ENCODE measurements at places on chromosomes 6 and 20. TPM values are rescaled to one million over a fixed set of nuclear protein-coding genes. Genes with fewer than 3 reads are reported as not detected.
A peak's percentile ranks its signal among the peaks of the same experiment; 100 is the strongest.

- H3K27me3 ChIP-seq = no peaks in the 10 kb centered on the region
- H3K36me3 ChIP-seq = no peaks in the 10 kb centered on the region
- no peak overlapping the region for H3K4me3 ChIP-seq
- DNase-seq = peak; percentile 92
Observed at GRCh38 chr6:34531580-34532201, 24.4 kb downstream of the SPDEF start.

GRCh38 chr6:119030759-119031158, 47.7 kb downstream of the FAM184A start:
- no peak overlapping the region for H3K27ac ChIP-seq
- H3K4me3 ChIP-seq = no peak overlapping the region
- H3K4me1 ChIP-seq = peaks cover 41% of the 10 kb centered on the region
- H3K27me3 ChIP-seq = no peaks in the 10 kb centered on the region
- peaks cover 27% of the 10 kb centered on the region for H3K36me3 ChIP-seq

- H3K4me3 ChIP-seq = no peak overlapping the region
- peaks cover 5% of the 10 kb centered on the region for H3K36me3 ChIP-seq
- H3K27me3 ChIP-seq = no peaks in the 10 kb centered on the region
- peaks cover 23% of the 10 kb centered on the region for H3K4me1 ChIP-seq
- no peak overlapping the region for H3K27ac ChIP-seq
Observed at GRCh38 chr6:159973951-159974350, 5.1 kb downstream of the IGF2R start.

DNA sequence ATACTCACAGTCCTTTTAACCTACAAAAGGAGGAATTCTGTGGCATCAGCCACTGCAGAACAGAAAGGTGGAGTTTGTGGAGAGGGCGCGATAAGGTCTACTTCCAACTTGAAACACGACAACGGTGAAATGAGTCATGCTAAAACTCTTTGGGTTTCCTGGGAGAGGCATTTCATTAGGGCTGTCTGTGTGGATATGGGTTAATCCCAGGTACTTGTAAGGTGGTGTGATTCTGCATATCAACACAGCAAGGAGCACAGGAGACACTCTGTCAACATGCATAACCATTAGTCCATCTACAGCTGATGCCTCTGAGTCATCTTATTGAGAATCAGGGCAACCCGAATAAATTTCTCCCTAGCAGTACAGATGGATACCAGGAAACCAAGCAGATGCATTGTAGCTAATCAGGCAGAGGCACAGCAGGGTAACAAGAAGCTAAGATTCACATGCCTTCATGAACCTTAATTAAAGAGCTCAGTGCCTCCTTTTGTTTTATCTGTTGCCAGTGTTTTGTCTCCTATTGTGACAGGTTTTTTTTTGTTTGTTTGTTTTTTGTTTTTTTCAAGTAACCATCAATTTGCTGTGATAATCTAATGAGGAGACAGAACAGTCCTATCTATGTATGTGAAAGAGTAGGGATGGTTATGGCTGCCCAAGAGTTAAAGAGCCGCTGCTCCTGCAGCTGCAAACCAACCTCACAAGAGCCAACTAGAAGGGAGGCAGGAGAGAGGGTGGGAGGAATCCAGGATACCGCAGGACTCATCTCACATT, 315.8 kb upstream of the SOX4 start:
- no peak overlapping the region for H3K4me3 ChIP-seq
- DNase-seq = peak; percentile 78

- H3K36me3 ChIP-seq = no peaks in the 10 kb centered on the region
- H3K4me3 ChIP-seq = no peak overlapping the region
- no peaks in the 10 kb centered on the region for H3K27me3 ChIP-seq
Observed at GRCh38 chr6:16168858-16169257, 40.0 kb downstream of the MYLIP start.

- no peaks in the 10 kb centered on the region for H3K27me3 ChIP-seq
- no peak overlapping the region for H3K4me3 ChIP-seq
- H3K27ac ChIP-seq = no peak overlapping the region
- H3K36me3 ChIP-seq = no peaks in the 10 kb centered on the region
- no peak for DNase-seq
Observed at GRCh38 chr6:32290886-32291450, 67.1 kb upstream of the NOTCH4 start.

DNA sequence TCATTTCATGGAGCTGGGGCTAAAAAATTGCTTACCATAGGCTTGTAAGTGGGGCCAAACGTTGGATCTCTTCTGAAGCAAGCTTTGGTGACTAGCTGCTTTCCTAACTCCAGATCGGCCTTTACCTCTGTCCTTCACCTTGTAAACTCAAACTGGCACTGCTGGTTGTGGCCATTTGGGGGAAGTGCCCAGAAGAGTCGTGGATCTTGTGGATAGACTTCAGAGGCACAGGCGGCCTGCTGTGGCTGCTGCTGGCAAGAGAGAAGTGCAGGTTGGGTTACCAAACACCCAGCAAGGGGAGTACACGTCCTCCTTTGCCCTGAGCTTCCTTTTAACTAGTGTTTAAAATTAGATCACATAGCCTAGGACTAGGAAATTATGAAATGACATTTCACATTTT, 36.8 kb upstream of the KLHL31 start:
- no peak for DNase-seq
- H3K27me3 ChIP-seq = no peaks in the 10 kb centered on the region
- no peak overlapping the region for H3K4me3 ChIP-seq
- H3K36me3 ChIP-seq = no peaks in the 10 kb centered on the region
- no peak overlapping the region for H3K27ac ChIP-seq

- peak; percentile 82 for DNase-seq
- no peak overlapping the region for H3K27ac ChIP-seq
- H3K4me3 ChIP-seq = no peak overlapping the region
- H3K4me1 ChIP-seq = peaks cover 7% of the 10 kb centered on the region
- no peaks in the 10 kb centered on the region for H3K27me3 ChIP-seq
Observed at GRCh38 chr6:80771941-80772340, 665.5 kb downstream of the BCKDHB start.

GRCh38 chr6:89956182-89956581, 61.9 kb downstream of the GJA10 start:
- no peaks in the 10 kb centered on the region for H3K36me3 ChIP-seq
- H3K4me3 ChIP-seq = no peak overlapping the region
- no peaks in the 10 kb centered on the region for H3K27me3 ChIP-seq
- DNase-seq = no peak
- no peak overlapping the region for H3K27ac ChIP-seq

DNA sequence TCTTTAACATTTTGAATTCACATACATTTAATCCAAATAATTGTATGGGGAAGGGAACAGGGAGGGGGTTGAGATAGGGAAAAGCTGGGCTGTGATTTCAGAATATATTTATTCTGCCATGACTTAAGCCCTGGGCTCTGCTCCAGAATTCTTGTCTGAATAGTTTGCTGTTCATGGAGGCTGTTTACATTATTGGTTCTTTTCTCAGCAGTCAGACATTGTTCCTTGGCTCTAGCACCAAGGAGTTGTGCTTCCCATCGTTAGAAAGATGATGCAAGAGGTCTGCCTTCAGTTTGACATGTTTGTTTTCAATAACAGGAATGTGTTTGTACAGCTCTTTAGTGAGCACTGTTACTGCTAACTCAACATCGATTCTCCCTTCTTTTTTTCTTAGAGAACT, 198.8 kb upstream of the CDYL start:
- no peaks in the 10 kb centered on the region for H3K36me3 ChIP-seq
- no peaks in the 10 kb centered on the region for H3K4me1 ChIP-seq
- DNase-seq = no peak
- no peak overlapping the region for H3K4me3 ChIP-seq
- no peak overlapping the region for H3K27ac ChIP-seq

DNA sequence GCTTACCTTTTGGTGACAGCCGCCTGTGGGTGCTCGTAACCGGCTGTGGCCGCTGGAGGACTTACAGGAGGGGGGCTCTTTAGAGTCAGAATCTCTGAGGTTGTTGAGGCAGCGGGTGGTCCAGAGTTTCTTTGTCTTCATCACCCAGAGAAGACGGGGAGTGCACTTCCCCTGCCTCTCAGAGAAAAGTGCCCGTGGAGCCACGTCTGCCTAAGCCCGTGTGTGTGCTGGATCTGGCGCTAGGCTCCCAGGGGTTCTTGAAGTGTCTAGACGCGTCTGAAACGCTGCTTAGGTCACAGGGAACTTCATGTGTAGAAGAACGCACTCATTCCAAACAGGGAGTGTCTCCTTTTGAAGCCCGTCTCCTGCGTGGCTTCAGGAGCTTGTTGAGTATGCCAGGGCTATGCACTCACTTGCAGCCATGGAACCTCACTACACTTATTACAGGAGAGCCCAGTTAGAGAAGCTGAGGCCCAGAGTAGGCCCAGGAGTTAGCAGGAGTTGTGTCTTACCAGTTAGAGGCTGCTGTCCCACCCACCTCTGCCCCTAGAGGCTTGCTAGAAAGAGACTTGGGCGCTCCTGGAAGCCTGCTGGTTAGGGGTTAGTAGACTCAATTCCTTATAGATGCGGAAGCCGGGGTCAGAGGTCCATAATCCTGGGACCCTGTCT, 1.3 kb downstream of the LSM14B start:
- peak overlapping the region; percentile 92 for H3K4me3 ChIP-seq
- peaks cover 5% of the 10 kb centered on the region for H3K4me1 ChIP-seq
- DNase-seq = peak; percentile 70
- H3K36me3 ChIP-seq = peaks cover 46% of the 10 kb centered on the region
- H3K27me3 ChIP-seq = no peaks in the 10 kb centered on the region

- peak overlapping the region; percentile 100 for H3K4me3 ChIP-seq
- DNase-seq = no peak
- H3K36me3 ChIP-seq = peaks cover 67% of the 10 kb centered on the region
- H3K27ac ChIP-seq = no peak overlapping the region
Observed at GRCh38 chr6:43517505-43518357, 842 bp downstream of the POLR1C start.

DNA sequence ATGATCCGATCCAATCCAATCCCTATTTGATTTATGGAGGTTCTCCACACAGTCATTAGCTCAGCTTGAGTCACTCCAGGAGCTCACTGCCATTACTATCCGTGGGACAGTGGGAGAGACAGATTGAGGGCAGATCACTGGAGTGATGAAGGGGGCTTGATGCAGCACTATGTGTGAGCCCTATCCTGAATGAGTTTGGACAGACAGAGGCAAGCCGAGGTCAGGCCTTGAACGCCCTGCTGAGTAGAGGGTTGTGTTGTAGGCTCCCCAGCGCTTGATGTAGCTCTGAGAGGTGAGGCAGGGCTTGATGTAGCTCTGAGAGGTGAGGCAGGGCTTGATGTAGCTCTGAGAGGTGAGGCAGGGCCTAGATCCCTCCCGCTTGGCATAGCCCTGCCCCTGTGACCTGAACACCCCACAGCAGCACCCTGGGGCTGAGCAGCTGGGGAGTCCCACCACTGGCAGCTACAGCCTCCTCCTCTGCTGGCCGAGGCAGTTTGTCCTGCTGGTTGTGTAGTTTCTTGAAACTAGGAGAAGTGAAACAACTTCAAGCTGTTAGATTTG, 58.7 kb downstream of the ZFAND3 start:
- peaks cover 8% of the 10 kb centered on the region for H3K36me3 ChIP-seq
- H3K27ac ChIP-seq = no peak overlapping the region
- no peak overlapping the region for H3K4me3 ChIP-seq
- DNase-seq = no peak
- H3K27me3 ChIP-seq = no peaks in the 10 kb centered on the region

Gene CCN5
- total RNA-seq = not detected

Gene GPR6
- total RNA-seq = 0.24 TPM

Gene IYD
- not detected for total RNA-seq

Gene ZNF311
- total RNA-seq = 8.1 TPM

Gene SLC44A4
- 3.6 TPM for total RNA-seq

Gene POM121L2
- total RNA-seq = 0.27 TPM

Gene B3GALT4
- total RNA-seq = 4.0 TPM

Gene ASIP
- total RNA-seq = not detected

Gene PRRT1
- total RNA-seq = 2.0 TPM

Gene MAS1
- total RNA-seq = not detected
